ENCODE measurements at places on chromosomes 11 and 22. TPM values are rescaled to one million over a fixed set of nuclear protein-coding genes. Genes with fewer than 3 reads are reported as not detected.

GRCh38 chr11:32032478-32032877 lies 58.4 kb upstream of the RCN1 start:
- DNase-seq: no peak

- DNase-seq: no peak
Observed at GRCh38 chr11:89420981-89421380, 70.2 kb downstream of the NOX4 start.

DNA sequence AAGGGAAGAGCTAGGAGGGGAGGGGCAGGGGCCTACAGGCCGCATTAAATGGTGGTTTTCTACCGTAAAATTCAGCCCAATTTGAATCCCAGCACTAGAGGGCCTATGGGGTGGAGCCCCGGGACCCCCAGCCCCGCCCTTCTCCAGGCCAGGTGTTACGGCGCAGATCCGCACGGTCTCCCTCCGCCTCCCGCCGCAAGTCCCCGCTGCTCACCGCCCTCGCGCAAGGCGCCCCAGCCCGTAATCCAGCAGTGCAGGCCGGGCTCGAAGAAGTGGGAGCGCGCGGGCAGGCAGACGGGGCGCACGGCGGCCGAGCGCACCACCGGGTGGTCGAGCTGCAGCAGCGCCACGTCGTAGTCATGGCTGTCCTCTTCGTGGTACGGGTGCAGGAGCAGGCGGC lies 17.3 kb downstream of the KCTD17 start:
- DNase-seq: no peak

DNA sequence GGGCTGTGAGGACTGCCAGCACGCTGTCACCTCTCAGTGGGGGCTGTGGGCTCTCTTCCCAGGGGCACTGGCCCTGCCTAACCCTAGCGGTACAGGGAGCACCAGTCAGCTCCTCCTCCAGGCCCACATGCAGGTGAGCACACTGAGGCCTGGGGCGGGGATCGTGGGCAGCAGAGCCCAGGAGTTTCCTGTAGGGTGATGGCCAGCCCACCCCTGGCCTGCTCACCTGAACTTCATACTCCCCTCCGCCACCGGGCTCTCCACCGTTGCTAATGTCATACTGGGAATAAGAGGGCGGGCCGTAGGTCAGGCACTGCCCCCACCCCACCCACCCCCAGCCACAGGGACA lies 10.0 kb upstream of the TREH start:
- DNase-seq: no peak

DNA sequence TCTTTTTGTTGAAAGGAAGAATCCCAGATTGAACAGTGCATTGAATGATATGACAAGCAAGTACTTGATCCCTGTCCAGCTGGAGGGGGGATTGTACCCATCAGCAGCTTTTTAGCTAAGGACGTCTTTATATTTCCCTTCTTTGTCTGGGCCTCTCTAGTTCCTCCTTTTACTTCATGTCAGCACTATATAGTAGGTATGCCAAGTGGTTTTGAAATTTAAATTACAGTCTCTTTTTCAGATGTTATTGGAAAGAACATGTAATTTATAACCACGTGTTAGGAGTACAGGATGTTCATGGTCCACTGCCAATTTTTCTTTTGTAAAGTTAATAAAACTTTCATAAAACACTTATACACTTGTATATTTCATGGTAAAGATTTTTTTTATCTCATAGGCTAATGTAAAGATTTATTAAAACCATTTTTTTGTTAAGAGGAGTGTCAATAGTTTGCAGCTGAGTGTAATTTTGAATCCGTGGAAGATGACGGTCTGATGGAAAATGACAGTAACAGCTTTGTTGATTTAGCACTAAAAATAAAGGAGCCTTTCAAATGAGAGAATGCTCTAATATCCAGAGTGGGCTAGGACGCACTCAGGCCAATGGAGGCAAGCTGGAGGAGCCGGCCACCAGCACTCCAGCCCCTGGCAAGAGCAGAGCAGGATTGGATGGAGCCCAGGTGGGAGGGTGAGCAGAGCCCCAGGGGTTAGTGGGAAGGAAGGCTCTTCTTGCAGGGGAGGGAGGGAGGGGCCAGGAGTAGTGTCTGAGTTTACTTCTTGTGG lies 488.3 kb downstream of the INSC start:
- no peak for DNase-seq

DNA sequence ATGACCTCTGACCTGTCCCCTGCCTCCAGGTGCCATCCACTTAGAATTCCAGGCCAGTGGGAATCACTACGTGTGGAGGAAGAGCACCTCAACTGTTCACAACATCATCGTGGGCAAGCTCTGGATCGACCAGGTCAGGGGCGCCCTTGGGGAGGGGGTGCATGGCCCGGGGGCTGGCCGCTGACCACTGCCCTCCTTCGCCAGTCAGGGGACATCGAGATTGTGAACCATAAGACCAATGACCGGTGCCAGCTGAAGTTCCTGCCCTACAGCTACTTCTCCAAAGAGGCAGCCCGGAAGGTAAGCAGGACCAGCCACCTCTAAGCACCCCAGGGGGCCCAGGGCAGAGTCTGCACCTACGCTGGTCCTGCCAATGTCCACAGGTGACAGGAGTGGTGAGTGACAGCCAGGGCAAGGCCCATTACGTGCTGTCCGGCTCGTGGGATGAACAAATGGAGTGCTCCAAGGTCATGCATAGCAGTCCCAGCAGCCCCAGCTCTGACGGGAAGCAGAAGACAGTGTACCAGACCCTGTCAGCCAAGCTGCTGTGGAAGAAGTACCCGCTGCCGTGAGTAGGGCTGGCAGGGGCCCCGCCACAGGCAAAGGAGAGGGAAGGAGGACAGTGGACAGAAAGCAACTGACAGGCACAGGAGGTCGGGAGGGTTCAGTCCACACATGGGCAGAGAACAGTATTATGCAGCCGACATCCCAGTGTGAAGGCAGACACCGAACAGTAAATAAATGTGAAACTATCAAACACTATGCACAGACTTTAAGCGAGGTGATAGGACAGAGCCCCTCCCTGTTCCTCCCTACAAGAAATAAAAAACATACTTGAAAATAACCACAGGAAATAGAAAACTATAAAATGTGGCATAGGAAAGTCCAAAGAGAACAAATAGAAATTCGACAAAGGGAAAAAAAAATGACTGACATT lies 74.9 kb downstream of the MORC2 start:
- no peak for DNase-seq

- no peak for DNase-seq
Observed at GRCh38 chr11:60085909-60086308, 2.6 kb upstream of the MS4A2 start.

GRCh38 chr22:36819112-36819511 lies 2.3 kb upstream of the PVALB start:
- DNase-seq: no peak

DNA sequence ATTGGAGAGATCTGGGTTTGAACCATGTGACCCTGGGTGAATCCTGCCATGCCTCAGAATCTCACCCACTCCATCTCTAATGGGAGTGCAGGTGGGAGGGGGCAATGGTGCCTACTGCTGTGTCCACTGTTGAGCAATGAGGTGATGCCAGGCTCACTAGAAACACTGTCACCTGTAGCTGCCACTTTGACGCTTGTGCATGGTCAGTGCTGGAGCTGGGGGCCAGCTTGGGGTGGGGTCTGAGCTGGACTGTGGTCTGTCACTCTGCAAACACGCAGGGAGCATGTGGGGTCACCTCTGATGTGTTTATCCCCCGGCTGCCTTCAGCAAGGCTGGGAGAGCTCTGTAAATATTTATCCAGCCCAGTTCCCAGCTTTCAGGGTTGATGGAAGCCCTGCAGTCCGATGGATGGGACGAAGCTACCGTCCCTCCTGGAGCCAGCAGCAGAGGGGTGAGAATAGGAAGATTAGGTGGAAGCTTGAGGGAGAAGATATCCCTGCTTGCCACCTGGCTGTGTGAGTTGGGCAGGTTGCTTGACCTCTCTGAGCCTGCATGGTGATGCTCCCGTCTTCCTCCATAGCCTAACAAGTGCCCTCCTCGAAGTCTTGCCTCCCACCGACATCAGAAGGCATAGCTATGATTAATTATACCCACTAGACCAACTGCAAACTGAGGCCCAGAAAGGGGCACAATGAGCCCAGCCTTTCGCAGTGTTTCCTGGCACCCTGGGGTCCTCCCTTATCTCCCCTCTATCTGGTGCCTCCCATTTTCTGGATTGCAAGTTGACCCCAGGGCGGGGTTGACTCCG lies 1.7 kb downstream of the MMP11 start:
- no peak for DNase-seq

DNA sequence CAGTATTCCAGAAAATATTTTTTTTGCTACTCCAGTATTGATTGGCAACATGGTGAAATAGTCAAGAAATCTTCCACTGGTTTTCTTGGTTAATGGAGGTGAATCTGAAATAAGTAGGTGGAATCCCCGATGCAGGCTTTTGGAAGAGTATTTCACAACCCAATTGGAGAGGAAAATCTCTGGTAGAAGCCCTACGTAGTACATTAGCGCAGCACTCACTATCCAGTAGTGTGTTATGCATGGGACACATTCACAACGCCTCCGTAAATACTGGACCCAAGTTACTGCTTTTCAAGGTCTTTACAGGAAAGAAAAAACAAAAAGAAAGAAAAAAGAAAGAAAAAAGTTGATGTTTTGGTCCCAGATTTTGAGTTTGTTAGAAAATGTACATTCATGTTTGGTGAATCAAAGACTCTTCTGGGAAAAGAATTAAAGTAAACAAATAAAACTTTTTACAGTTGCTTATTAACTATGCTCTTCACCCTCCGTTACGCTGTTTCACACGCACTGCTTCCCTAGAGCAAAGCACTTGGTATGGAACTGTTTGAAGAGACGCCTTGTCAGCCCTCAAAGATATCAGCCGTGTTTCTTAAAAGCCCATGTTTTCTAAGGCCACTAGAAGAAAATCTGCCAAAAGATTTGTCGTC lies 170.4 kb upstream of the CTSC start:
- DNase-seq: no peak

DNA sequence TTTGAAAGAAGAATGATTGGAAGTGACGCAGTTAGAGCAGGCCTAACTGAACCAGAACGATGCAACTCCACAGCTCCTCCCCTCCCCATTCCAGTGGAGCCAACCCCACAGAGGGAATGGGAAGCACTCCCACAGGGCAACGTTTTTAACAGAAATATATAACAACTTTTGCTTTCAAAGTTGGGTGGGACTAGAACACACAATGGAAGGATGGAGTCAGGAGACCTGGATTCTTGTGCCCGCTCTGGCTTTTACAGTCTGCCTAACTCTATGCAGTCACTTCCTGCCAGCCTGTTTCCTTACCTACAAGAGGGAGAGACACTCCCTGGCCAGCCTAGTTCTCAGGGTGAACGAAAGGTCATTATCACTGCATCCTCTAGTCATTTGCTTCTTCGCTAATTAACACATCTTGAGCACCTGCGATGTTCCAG lies 75.5 kb downstream of the PACSIN2 start:
- DNase-seq: no peak

GRCh38 chr11:69377953-69378302 lies 84.0 kb downstream of the MYEOV start:
- DNase-seq: no peak

GRCh38 chr11:93279851-93280347 lies 50.6 kb upstream of the DEUP1 start:
- no peak for DNase-seq

DNA sequence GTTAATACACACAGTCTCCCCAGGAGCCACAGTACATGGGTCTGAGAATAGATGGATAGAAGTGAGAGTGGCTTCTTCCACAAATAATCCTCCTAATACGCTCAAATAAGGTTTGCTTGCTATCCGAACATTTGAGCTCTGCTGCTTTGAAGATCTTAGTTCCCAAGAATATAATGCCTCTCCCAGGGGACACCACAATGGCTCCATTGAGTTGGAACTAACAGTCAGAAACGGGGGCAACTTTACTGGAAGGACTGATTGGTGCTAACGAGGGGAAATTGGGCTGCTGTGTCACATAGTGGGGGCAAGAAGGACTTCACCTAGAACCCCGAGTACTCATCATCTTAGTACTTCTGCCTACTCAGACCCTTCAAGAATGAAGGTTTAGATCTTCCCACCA lies 66.2 kb downstream of the IGLL5 start:
- no peak for DNase-seq

- no peak for DNase-seq
Observed at GRCh38 chr11:89205378-89205777, 27.7 kb downstream of the TYR start.

OR8D4 gene
- total RNA-seq: 0.47 TPM

DBX1 gene
- total RNA-seq: not detected

NAALAD2 gene
- total RNA-seq: 5.3 TPM

SLC22A25 gene
- under 0.01 TPM for total RNA-seq

GP1BB gene
- 21.8 TPM for total RNA-seq

ARFGAP2 gene
- 110 TPM for total RNA-seq

All from occipital lobe (tissue), 3 donors.